CD4-positive, alpha-beta T cell treated with Interleukin-1 beta for 1 hour (primary cell): ENCODE measurements at places on chromosomes 5 and 9.

GRCh38 chr9:98010445-98010844 lies 27.3 kb downstream of the ANP32B start:
- peak; percentile 26 for DNase-seq

DNA sequence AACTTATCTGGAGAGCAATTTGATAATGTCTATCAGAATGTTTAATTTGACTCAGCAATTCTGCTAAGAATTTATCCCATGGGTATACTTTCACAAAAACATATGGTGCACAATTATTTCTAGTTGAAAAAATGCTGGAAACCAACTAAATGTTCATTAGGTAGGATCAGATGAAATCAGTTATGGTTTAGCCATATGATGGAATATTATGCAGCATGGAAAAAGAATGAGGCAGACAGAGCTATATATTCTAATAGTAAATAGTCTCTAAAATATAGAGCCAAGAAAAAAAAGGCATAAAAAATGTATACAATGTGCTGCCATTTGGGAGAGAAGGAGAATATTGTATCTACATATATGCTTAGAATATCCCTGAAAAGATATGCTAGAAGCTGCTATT lies 3.6 kb upstream of the SPATA6L start:
- DNase-seq, result no peak

DNA sequence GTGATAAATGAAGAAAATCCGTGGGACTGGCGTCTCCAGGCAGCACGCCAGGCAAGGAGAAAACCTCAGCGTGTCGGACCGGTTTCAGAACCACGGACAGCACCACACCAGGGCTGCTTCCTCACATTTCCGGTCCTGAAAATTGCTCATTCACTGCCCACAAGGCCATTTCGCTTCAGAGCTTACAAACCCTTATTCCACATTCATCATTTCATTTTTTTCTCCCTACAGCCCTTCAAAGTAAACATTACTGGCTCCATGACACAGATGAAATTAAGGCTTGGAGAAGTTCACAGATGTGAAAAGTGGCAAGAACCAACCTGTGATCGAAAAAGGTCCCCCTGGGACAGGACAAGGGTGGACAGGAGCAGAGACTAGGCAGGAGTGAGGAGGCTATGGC lies 1.5 kb upstream of the GPRIN1 start:
- peak; percentile 40 for DNase-seq

DNA sequence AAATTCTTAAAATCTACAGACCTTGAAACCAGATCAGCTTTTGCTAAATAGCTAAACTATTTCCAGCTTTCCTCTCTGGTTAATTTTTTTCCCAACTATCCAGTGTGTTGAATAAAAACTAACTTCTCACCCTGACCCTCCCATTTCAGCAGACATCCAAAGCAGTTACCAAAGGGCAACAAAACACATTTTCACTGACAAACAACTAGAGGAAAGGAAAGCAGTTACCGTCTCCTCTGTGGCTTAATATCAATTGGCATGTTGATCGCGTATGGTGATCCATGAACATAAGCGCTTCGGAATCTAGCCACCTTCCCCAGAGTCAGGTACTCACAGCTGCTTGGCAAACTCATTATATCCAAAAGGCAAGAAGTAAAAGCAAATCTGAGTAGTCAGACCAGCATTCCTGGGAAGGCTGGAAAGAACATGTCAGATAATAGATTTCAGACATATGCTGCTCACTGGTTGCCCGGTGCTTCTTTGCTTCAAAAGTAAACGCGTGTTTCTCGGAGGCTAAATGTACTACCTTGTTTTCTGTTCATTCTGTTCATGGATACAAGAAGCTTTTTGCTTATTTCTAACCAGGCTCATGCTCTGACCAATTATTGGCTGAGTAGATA lies 463.4 kb downstream of the PDE4D start:
- no peak for DNase-seq

DNA sequence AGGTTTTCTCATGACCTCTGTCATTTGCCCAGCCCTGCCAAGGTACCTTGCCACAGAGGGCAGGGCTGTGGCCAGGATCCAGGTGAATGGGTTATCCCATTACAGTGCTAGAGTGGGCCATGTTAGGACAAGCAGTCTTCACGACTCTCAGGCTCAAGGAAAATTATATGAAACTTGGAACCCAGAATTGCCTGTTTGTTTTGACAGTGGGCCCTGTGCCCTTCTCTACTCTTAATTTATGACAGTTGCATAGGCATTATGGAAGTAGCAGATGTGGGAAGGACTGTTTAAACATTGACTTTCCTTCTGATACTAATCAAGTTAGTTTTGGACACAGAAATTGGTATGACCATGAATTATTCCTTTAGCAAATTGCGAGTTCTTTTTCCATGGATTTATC lies 41.7 kb downstream of the ITGA2 start:
- no peak for DNase-seq

DNA sequence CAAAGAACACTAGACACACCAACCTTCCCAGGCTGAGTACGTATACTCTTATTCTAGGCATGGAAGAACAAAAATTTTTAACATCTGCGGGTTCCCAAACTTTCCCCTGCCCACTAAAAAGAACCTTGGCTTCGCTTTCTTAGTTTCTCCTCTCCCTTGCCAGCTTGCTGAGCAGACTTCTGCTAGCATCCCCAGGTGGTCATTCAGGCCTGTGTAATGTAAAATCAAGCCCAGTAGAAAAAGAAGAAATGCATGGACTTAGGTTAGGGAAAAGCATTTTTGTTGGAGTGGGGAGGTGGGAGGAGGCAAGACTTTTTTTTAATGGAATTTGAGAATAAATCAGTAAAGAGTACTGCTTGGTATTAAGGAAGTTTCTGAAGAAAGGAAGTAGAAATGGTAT lies 331.0 kb upstream of the TLE4 start:
- no peak for DNase-seq

DNA sequence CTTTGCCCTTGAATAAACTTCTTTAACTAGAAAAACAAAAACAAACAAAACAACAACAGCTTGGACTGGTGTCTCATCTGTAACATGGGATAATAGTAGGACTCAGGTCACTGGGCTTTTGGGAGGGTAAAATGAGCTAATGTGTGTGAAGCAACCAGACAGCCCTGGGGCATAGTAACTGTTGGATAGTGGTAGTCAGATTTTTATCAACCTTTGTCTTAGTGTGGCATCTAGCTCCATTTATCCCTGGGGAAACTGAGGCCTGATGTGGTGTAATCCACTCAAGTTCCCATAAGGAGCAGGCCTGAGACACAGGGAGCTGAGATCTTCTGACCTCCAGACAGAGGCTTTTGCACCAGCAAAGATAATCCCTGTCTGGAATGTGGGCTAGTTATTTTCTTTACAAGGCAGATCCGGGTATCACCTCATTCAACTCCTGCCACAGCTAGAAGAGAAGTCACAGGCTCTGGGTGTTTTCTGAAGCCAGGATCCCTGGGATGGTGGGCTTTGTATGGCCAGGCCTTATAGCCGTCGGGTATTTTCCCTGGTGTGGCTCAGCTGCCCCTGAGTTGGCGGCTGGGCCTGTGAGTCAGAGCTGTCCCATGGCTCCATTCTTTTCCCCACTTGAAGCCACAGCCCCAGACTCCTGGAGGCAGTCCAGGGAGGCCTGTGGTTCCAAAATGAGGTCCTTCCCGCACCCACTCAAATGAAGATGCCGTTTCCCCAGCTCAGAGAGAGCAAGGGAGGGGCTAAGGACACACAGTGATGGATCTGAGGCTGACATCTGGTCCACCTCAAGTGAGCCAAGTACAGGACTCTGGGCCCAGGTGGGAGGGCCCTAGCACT lies 26.1 kb upstream of the CSF1R start:
- no peak for DNase-seq

GRCh38 chr9:135523521-135524129 lies 2.4 kb downstream of the LCN1 start:
- DNase-seq, result no peak

GRCh38 chr5:110956913-110957813 lies 114.3 kb upstream of the TSLP start:
- DNase-seq, result no peak

DNA sequence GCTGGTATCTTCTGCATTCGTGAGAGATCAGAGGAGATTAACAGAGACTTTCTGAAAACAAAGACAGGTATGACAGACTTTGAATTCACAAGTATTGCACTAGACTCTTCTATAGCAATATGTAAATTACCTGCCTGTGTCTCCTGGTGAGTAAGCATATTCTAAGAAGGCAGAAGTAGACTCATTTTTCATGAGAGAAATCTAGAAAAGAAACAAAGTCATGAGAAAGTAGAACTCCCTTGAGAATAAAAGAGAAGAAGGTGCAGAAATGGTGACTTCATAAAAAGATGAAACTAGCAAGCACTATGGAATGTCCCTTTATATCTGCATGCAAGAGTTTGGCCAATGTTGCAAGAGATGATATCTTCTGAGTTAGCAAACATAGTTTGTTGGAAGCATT lies 419.8 kb downstream of the DMRT2 start:
- DNase-seq, result no peak

DNA sequence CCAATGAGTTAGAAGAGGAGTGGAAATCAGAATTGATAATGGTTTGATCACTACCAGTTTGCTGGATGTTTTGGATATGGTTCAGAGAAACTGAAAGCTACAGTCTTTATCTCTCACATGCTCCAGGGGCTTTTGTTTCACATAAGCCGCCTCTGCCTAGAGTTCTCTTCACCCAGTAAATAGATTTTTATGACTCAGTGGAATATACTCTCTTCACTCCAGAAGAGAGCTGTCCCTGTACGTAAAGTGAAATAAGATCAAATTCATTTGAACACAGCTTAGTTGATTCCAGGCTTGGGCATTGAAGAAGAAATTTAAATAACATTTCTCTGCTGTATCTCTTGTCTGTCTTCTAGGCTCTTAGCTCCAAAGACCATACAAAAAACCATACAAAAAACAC lies 184.9 kb downstream of the TRPM3 start:
- no peak for DNase-seq

DNA sequence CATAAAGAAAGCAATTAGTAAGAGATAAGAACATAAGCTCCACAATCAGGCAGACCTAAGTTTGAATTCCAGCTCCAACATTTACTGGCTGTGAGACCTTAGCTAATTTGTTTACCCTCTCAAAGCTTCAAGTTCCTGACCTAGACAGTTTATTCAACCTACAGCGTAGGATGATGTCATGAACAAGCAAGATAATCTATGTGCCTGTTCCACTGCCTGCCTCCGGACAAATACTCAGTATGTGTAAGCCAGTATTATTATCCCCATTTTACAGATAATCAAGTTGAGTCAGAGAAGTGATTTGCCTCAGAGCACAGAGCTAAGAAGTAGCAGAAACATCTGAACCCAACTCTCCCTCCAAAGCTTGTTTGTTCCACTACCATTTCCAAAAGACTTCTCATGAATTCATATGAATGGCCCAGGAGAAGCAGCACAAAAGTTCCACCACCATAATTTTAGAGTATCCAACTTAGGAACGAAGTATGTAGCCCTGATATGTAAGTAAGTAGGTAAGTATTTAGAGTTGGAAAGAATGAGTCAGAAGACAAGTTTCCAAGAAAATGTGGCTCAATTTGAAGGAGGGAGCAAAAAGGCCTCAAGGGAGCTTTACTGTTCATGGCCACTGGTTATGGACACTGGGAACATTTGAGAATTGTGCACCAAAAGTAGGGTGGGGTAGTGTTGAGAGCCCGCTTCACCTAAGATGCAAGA lies 398.2 kb downstream of the NFIB start:
- DNase-seq, result no peak

DNA sequence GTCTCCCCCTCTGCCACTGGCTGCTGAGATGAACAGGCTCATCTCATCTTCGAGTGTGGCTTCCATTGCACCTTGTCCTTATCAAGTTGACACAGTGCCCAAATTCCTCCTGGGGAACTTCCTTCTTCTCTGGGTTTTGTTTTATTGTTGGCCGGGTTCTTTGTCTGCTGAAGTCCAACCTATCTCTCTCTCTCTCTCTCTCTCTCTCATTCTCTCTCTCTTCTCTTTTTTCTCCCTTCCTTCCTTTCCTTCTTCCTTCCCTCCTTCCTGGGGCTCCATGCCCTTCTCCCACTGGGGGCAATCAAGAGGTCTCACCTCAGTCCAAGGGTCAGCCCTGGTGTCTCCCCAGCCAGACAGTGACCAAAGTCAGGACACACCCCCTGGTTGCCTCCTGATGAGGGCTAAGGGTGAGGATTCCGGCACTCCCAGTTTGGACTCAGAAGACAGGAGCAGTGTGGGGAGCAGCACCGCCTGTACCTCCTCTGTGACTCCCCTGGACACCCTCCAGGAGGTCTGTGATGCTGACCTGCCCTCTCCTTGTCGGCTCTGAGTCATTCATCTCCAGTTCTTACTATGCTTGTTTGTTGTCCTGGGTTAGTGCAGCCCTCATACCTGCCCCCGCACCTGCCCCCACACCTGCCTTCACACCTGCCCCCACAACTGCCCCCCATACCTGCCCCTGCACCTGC lies 30.7 kb downstream of the KCNT1 start:
- DNase-seq, result no peak

- DNase-seq, result no peak
These were observed 80.5 kb downstream of the PAPPA start for GRCh38 chr9:116234081-116234480.

DNA sequence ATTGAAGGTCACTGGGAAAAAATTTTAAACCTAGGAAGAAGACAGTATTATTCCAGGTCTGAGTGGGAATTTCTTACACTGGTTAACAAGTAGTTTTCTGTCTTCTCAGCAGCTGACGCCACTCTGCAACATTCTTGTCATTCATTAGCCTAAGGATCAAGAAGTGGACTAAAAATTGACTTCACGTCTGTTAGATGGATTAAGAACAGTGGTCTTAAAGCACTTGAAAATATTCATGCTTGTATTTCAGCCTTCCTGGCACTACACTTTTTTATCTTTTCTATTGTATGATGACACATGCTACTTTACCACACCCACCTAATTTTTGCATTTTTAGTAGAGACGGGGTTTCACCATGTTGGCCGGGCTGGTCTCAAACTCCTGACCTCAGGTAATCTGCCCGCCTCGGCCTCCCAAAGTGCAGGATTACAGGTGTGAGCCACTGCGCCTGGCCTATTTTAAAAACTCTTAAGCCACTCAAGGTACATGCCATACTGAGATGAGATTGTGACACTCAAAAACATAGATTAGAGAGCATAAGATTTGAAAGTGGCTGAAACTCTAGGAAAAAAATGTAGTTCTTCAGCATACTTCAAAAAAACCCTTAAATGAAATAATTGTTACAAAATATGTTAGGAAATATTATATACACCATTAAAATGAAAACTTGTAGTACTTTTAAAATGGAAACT lies 8.4 kb downstream of the MATR3 start:
- DNase-seq, result no peak

GRCh38 chr5:77876862-77877502 lies 100.8 kb upstream of the TBCA start:
- DNase-seq, result no peak

GRCh38 chr5:123882319-123882964 lies 370.5 kb downstream of the CSNK1G3 start:
- DNase-seq, result no peak

- no peak for DNase-seq
These were observed 48.7 kb upstream of the HOMER1 start for GRCh38 chr5:79562351-79563246.

GRCh38 chr9:104073770-104074133 lies 20.4 kb upstream of the SMC2 start:
- DNase-seq, result no peak

DNA sequence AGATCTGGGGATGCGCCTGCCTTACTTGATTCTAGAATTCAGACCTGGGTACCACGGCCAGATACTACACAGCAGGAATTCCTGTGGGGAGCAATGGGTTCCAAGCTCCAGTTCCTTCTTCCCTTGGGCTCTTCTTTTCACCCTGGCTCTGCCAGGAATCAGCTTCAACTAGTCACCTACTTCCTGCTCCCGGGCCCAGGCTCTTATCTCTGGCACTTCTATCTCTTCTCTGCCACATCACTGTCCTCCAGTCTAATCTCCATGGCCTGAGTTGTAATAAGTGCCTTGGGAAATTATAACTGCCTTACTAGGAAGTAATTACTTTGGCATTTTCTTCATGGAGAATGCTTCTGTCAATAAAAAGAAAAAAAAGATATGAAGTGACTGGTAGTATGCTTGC lies 26.2 kb upstream of the SERINC5 start:
- no peak for DNase-seq
